ENCODE measurements at places on chromosomes 6 and 20.

- DNase-seq, result no peak
These were observed 69.0 kb upstream of the STXBP5 start for GRCh38 chr6:147135211-147135681.

DNA sequence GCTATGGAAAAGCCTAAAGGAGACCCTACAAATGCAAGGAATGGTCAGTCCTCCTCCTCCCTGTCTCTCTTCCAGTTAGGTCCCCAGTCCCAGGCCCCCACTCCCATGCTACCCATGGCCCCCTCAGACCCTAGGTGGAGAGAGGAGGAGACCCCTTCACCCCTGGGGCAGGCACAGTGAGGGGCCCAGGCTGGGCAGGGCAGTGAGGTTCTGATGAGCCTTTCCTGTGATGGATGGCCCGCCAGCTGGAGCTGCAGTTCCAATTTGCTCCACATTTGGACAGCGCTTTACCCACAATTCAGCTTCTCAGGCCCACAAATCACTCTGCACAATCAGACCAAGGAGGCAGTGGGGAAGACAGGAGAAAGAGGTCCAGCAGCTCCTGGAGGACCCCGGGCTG is 37.3 kb upstream of the MLN start:
- no peak for DNase-seq

DNA sequence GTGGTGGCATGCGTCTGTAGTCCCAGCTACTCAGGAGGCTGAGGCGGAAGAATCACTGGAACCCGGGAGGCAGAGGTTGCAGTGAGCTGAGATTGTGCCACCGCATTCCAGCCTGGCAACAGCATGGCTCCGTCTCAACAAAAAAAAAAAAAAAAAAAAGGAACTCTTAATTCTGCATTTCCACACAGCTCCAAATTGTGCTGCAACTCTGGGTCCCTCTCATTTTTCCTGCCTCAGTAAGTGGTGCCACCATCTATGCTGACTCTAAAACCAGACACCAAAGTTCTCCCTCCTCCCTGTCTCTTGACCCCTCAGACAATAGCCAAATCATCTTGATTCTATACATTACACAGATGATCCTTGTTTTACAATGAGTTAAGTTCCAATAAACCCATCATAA is 133.9 kb downstream of the BTBD9 start:
- DNase-seq, result no peak

GRCh38 chr20:36063916-36064657 is 90.5 kb upstream of the EPB41L1 start:
- DNase-seq, result peak; percentile 74

GRCh38 chr6:122258839-122259238 is 140.6 kb upstream of the HSF2 start:
- no peak for DNase-seq

- DNase-seq, result no peak
These were observed 71.0 kb downstream of the PREP start for GRCh38 chr6:105331927-105332326.

GRCh38 chr6:44778513-44778912 is 391.0 kb downstream of the CDC5L start:
- no peak for DNase-seq

DNA sequence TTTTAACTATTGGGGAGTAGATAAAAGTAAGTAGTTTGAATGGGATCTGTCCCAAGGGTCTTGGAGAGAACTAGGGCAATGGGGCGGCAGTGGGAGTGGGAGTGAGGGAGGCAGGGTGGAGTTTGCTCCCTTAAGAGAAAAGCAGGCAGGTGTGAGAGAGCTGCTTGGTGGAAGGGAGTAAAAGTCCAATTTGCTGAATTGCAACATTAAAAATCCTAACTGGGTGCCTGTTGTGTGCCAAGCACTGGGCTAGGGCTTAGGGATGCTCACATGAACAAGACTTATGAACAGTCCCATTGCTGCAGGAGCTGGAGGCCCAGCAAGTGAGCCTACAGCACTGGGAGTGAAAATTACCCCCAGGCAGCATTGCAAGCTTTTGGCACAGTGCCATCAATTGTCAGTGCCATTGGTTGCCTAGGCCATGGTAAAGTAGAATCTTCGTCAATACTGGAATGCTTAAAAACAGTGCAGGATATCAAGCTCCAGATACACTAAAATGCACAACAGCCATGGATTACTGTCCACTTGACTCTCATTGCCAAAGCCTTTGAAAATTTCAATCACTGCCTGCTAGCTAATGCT is 277.7 kb upstream of the JARID2 start:
- no peak for DNase-seq

DNA sequence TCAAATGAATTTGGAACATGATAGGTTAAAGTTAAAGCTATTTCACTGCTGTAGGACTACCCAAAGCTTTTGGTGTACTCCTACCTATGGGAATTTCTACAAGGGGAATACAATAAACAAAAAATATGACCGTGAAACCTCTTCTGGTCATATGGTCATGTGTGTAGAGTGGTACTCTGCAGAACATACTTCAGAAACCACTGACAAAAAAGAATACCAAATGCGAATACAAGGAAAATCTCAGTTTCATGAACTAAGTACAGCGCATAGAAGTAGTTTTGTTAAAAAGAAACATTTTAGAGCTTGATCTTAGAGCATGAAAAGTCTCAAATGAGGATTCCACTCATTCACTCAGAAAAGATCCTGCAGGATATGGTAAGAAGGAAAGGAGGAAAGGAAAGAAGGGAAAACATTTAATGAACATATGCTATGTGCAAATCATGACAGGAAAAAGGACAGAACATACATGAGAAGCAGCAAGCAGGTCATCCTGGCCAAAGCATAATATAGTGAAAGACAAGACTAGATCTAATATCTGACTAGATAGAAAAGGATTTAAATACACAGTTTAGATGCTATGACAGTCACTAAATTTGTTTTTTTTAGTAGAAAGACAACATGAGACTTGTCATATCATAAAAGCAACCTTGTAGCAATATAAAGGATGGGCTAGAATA is 36.5 kb downstream of the SNX14 start:
- no peak for DNase-seq

DNA sequence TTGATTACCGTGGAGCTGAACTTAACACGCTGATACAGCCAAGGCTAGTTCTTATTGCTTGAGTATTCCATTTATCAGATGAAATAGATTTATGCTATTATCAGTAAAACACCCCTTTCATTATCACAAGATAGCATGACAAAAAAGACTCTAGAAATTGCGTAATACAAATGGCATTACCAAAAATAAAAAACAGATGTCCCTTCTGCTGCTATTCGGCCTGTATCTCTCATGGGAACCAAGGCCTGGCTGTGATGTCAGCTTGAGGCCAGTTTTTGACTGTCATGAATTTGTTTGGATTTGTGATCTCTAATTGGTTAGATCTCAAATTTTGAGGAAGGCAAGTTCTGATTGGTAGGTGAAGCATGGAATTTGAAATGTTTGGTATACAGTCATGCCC is 25.2 kb downstream of the MEI4 start:
- DNase-seq, result no peak

- no peak for DNase-seq
These were observed 56.8 kb downstream of the PRDM1 start for GRCh38 chr6:106142876-106143431.

GRCh38 chr6:17710331-17710730 is 3.6 kb upstream of the NUP153 start:
- DNase-seq, result no peak

DNA sequence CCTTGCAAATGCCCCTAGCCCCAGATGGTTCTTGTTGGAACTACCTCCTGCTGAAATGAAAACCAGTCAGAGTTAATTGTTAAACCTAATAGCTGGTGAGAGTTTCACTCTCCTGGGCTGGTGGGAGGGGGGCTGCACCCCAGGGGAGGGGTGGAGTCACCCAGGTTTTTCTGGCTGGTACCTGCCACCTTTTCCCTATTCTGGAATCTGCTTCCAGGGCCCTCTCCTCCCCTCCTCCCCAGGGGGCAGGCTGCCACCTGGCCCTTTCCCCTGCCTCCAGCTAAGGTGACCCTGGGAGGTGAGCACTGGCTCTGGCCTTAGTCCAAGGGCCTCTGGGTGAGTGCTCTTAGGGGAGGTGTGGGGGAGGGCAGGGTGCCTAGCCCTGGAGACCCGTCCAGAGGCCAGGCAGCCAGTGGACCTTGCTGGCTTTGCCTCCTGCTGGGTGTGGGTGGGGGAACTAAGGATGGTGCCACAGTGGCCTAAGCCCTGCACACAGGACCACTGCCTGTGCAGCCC is 48.8 kb upstream of the EPB41L1 start:
- no peak for DNase-seq

DNA sequence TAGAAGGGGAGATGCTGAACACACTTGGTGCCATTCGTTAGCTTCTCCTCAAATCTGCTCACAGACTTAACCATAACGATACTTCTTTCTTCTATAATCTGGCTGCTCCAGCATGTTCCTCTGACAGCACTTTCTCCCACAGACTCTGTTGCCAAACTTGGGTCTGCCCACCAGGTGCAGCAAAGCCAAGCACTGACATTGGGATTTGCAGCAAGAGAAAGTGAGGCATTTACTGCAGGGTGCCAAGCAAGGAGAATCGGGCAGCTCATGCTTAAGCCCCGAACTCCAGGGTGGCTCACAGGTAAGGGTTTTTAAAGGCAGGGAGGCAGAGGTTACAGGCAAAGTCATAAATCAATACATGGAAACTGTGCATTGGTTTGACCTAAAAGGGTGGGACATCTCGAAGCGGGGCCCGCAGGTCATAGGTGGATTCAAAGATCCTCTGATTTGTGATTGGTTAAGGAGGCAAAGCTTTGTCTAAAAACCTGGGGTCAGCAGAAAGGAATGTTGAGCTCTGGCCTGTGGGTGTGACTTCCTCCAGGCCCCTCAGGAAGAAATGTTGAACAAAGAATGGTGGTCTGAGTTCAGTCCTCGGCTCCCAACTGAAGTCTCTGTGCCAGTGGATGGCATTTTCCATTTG is 25.1 kb upstream of the PNPLA1 start:
- no peak for DNase-seq

- no peak for DNase-seq
These were observed 6.2 kb downstream of the VEGFA start for GRCh38 chr6:43776115-43776798.

- DNase-seq, result no peak
These were observed 14.8 kb downstream of the ITPA start for GRCh38 chr20:3223994-3224680.

- no peak for DNase-seq
These were observed 29.1 kb downstream of the ARHGAP40 start for GRCh38 chr20:38630727-38631126.

- DNase-seq, result no peak
These were observed 20.2 kb upstream of the TTK start for GRCh38 chr6:79984261-79984660.

DNA sequence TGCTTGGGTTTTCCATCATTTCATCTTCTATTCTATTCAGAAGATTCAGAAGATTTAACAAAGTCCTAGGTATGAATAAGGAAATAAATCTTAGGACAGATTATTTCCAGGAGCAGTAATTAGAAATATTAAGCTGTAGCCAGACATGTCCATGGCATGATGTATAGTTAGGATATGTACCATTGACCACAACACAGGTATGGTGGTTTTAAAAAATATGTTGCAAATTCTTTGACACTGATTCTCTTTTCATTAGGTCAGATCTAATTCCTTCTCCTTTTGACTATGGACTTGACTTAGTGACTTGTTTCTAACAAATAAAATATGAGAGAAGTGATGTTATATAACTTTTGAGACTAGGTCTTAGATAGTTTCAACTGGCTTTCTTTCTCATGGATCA is 23.5 kb upstream of the PDE7B start:
- DNase-seq, result no peak

- no peak for DNase-seq
These were observed 1.3 kb downstream of the ZGPAT start for GRCh38 chr20:63709149-63709527.

- DNase-seq, result no peak
These were observed 115.4 kb downstream of the FRK start for GRCh38 chr6:115945306-115945705.

- no peak for DNase-seq
These were observed 13.9 kb upstream of the CCN5 start for GRCh38 chr20:44701118-44701857.

- no peak for DNase-seq
These were observed 234.3 kb downstream of the ARHGAP18 start for GRCh38 chr6:129475477-129476247.

DNA sequence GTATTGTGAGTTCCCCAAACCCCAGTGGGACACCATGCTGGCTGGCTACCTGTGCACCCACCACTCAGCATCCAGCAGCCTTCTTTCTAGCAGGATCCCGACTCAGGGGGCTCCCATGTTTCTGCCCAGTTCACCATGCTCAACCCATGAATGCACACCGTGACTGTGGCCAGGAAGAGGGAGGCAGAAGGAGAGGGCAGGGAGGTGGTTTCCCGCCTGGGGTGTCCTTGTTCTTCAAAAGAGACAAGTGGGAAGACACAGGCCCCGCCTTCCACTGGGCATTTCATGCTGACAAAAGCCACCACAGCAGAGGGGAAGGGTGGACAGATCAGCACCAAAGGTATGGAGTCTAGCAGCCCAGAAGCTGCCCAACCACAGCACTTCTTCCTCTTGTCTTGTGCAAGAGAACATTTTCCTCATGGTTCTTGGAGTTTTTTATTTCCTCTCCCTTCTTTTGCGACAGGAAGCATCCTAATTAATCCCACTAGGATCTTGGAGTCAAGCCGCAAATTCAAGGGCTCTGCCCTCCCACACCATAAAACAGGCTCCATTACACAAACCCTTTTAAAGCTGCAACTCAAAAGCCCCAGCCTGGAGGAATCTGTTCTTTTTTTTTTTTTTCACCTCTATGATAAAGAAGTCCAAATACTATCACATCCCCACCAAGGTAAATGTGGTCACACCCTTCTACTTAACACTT is 13.5 kb upstream of the ANKRD60 start:
- DNase-seq, result no peak

DNA sequence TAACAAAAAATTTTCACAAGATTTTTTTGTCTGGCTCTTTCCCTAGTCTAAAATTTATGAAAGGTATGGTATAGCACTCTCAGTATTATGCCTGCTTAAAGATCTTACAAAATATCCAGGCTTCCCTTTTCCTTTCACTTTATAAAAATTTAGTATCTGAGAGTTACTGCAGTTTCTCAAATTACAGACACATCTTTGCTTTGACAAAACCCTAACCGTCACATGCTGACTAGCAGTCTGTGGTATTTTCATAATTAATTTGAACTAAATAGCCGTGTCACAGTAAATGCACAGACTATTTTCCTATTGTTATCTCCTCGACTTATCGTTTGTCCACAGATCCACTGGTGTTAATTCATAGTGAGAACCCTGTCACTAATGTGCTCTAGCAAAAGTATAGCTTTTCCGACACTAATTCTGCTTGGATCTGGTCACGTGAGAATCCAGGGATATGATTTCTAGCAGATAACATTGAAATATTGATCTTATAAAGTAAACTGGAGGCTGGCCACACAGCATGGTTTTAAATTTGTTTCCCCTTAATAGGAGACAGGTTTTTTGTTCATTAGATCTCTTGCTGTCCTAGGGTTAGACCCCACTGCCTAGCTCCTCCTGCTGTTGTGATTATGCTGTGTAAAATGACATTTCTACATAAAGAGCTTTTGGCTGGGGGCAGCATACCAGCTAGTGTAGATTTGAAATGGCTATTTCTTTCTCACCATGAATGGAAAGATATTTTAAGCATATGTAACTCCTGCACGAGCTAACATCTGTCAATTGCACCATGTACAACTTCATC is 340.6 kb upstream of the SASH1 start:
- no peak for DNase-seq
